ENCODE measurements at places on chromosomes 3 and 15.

DNA sequence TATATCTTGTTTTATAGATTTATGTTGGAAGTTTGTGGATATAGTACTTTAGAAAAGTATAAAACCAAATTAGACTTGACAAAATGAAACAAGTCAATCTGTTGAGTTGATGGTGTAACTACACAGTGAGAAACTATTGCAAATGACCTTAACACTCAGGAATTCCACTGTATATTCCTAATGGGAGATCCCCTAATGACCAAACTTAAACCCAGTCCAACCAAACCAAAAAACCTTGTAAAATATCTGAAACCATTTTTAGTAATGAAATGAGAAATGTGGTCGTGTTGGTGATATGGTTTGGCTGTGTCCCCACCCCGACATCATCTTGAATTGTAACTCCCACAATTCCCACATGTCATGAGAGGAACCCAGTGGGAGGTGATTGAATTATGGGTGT, 31.9 kb upstream of the ATP13A3 start:
- no peak for DNase-seq

DNA sequence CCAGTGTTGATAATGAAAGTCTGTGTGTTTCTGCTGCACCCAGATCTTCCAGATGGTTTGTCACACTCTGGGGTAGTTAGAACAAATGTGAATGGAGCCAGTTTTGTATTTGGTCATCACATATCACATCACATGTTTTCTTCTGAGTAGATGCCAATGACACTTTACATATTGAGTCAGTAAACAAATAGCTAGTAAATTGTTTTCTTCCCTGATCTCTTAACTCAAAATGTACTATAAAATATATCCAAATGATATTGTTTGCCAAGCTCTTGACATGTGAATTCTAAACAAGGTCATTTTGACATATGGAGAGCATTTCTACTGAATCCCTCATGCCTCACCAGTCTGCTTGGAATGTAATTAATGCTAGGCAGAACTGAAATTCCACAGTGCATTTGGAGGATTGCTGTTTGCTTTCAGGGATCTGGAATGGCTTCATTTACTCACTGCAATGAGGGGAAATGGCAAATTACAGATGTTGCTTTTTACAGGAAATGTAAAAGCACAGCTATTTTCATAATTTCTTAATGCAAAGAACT, 45.0 kb downstream of the PDHB start:
- no peak for DNase-seq

DNA sequence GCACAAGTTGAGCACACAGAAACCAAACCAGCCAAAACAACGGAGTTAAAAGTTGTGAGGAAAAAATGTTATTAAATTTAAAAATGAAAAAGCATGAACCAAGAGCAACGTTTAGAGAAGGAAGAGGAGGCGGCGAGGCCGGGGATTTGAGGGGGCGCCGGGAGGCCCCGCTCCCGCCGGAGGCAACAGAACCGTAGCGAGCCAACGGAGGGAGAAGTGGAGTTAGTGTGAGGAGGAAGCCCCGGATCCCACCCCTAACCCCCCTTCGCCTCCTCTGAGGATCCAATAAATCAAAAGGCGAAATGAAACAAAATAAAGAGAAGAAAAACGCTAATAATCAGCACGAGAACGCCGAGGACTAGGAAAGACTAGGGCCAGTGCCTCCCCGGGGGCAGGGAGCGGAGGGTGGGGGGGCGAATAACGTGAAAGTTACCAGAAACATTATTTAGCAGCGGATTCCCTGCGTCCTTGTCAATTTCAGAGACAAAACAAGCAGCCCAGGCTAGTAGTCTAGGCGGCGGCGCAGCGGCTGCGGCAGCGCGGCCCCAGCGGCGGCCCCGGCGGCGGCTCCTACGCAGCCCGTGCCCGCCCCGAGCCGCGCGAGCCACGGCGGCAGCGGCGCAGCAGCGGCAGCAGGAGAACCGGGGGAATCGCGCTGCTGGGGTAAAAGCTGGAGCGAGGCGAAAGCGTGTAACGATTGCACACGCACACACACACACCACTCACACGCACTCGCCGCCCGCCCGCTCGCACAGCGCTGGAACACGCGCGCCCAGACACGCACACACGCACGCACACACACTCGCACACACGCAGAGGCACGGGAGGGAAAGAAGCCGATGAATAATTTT, 1.7 kb downstream of the MEIS2 start:
- DNase-seq: peak; percentile 52

DNA sequence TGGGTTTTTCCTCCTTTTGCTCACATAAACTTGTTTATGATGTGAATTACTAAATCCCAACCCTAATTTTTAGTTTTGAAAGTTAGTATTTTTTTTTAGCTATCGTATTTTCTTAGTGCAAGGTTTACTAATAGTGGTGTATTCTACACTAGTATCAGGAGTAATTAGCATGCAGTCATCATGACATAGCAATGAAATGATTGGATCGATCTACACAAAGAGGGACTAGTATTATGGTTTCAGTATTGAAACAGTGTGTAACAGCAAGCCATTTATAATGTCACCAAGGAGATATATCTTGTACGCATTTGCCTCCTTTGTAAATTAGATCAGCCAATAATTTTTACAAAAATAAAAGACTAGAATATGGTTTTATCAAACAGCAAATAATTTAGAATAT, 38.7 kb downstream of the RNF111 start:
- DNase-seq: no peak

- no peak for DNase-seq
Measured at GRCh38 chr3:101781166-101781565, 2.2 kb downstream of the NXPE3 start.

DNA sequence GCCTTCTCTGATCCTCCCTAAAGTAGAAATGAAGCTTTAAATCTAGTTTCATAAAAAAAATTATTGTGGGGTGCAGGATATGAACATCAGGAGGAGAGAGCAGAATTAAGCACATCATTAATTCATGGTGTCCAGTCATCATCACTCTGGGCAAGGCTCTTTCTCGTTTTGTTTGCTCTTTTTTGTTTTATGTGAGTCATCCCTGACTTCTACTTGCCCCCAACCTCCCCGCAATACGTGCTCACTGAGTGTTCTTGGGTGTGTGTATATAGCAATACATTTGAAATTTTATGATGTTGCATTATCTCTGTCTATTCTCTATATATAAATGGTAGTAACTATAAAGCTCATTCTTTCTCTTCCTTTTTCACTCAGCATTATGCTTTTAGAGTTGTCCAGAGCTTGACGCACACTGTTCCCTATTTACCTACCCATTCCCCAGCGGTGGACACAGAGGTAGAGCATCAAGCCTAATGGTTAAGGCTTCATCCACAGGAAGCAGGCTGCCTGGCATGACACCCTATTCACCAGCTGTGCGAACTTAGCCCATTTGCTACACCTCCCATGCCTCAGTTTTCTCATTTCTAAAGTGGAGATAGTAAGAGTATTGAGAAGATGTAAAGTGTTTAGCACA, 72.3 kb downstream of the CD200R1L start:
- no peak for DNase-seq

DNA sequence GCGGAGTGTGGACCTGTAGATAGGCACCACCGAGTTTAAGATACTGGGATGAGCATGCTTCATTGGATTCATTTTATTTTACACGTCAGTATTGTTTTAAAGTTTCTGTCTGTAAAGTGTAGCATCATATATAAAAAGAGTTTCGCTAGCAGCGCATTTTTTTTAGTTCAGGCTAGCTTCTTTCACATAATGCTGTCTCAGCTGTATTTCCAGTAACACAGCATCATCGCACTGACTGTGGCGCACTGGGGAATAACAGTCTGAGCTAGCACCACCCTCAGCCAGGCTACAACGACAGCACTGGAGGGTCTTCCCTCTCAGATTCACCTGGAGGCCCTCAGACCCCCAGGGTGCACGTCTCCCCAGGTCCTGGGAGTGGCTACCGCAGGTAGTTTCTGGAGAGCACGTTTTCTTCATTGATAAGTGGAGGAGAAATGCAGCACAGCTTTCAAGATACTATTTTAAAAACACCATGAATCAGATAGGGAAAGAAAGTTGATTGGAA, 29.5 kb downstream of the SYNM start:
- no peak for DNase-seq

DNA sequence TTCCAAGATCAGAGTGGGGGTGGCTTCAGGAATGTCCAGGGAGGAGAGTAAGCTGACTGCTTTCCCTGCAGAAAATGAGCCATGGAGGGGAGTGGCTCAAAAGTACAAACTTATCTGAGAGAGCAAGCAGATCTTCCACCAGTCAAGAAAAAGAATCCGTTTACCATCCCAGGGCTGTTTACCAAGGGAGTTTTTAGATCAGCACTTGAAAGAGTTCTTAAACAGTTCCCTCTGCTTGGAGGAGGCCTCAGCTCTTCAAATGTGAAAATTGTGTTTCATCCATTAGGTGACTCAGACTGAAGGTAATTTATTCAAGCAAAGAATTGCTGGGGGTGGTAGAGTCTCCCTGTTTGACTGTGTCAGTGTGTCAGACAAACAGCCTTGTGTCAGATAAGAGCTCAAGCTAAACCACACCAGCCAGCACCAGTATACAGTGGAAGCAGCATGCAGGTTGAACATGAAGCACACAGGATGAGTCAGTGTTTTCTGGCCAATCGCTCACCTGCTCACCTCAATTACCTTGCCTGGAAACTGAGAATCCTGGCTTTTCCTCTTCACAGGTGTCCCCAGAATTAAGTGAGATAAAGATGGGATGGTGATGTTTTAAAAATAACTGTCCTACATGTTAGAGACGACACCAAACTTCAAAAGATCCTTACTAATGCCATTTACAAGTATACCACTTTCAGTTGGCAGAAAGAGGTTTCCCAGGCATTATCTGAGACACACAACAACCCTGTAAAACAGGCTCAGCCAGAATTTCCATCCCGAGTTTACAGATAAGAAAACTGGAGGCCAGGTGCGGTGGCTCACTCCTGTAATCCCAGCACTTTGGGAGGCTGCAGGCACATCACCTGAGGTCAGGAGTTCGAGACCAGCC, 21.7 kb downstream of the SH3BP5 start:
- DNase-seq: peak; percentile 7

DNA sequence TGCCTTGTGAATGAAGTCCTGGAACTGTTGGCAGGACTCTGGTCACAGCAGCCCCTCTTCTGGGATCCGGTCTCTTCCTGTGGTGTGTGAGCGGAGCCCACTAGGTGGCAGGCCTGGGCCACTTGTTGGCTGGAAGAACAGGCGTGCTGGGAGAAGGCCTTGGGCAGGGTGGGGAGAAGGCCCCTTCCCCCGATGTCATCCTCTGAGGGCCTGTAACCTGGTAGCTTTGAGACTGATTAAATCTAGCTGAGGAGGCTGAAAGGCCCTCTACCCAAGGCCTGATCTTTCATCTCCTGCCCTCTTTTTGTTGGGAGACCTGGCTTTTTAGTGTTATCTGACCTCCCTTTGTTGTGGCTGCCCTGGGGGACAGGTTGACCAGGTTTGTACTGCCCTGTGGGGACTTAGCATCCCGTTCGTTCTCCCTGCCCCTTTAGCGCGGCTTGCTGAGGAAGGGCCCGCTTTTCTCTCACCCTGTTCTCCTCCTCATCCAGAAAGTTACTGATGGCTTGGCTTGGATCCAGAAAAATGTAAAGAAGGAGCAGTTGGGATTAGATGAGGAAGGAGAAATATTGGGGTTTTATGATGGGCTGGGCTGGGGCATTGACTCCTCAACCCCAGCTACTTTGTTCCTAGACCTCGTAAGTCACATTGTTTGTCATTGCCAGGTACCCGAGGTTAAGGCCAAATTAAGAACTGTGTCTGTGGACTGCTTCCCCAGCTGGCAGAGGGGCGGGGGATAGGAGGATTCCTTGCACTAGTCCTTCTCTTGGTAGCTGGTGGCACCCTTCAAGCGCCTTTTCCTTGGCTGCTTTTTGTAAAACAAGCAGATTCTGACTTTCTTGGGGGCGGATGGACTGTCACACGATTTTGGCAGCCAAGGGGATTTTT, 48.5 kb downstream of the CHCHD6 start:
- peak; percentile 86 for DNase-seq

- DNase-seq: no peak
Measured at GRCh38 chr15:39397883-39398282, 183.0 kb upstream of the THBS1 start.

- DNase-seq: no peak
Measured at GRCh38 chr15:68620721-68621527, 42.1 kb downstream of the CORO2B start.

DNA sequence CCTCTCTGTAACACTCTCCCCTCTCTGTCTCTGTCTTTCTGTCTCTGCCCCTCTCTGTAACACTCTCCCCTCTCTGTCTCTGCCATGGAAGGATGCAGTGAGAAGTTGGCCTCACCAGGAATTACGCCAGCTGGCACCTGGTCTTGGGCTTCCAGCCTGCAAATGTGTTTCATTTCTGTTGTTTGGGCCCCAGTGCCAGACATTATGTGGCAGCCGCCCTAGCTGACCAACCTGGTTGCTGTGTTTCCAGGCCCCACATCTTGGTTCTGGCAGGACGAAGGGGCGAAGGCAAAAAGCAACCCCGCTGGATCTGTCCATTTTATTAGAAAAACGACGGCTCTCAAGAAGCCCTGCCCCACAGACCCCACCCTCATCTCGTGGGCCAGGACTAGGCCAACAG, 5.2 kb upstream of the ZXDC start:
- no peak for DNase-seq

DNA sequence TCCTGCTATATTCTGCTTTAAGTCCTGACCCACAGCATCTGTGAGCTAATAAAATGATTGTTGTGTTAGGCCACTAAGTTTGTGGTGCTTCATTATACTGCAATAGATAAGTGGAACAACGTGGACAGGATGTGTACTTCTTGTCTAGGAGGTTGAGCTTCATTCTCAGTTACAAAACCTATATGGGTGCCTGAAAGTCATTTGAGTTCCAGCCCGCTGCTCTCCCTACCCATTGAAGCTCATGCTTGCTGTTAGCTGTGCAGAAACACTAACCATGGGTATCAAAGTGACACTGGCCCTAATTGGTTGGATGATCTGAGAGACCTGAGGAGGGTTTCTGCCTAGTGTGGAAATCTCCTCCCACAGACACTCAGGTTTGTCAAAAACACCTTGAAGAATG, 357.2 kb downstream of the PDCD6IP start:
- no peak for DNase-seq

DNA sequence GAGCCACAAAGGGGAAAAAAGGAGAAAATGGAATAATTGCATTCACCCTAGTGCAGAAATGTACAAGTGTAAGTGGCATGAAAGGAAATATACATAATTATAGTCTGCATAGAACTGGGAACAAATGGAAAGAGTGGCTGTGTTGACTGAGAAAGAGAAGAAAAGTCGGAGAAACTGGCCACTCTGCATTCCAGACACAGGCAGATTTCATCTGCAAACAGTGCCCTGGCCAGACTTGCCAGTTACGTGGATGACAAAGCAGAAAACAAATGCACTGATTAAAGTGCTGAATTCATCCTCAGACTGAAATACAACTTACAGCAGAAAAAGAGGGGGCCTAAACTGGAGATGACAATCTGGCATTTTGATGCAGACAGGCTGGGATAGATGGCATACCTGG, 129.8 kb downstream of the FGF12 start:
- DNase-seq: no peak

DNA sequence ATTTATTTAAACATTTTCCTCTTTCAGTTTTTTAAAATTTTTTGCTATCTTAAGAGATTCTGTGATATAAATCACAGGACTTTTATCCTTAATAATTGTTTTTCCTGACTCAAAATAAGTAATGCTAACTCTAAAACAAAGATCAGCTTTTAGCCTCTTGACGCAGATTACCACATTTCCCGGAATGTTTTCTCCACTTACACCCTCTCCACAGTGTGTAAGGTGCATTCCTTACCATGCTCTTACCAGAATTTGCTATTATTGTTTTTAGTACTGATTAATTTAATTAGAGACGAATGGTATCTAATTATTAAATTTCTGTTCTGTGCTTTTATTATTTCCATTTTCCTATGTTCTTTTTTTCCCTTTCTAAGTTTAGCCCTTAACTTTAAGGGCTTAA, 34.8 kb downstream of the GUCA1C start:
- DNase-seq: no peak

GRCh38 chr3:73026111-73026759, 29.6 kb downstream of the PPP4R2 start:
- DNase-seq: no peak

Measured in NCI-H146 (cell line).